ENCODE measurements at places on chromosomes 2 and 18. TPM values are rescaled to one million over a fixed set of nuclear protein-coding genes. Genes with fewer than 3 reads are reported as not detected.

IHH gene
- polyA plus RNA-seq: 2.0 TPM

CTLA4 gene
- not detected for polyA plus RNA-seq

HPCAL1 gene
- polyA plus RNA-seq: 31.2 TPM

KLHL29 gene
- 16.7 TPM for polyA plus RNA-seq

PXDN gene
- 178 TPM for polyA plus RNA-seq

LAMA1 gene
- 106 TPM for polyA plus RNA-seq

RFX8 gene
- polyA plus RNA-seq: 0.75 TPM

ARMC9 gene
- 30.6 TPM for polyA plus RNA-seq

IL1F10 gene
- not detected for polyA plus RNA-seq

SH3RF3 gene
- polyA plus RNA-seq: 5.6 TPM

DCC gene
- polyA plus RNA-seq: 4.0 TPM

OSR1 gene
- 9.7 TPM for polyA plus RNA-seq

Data from renal pelvis (tissue), 12 donors.